ENCODE measurements at places on chromosomes 2 and 18.

DNA sequence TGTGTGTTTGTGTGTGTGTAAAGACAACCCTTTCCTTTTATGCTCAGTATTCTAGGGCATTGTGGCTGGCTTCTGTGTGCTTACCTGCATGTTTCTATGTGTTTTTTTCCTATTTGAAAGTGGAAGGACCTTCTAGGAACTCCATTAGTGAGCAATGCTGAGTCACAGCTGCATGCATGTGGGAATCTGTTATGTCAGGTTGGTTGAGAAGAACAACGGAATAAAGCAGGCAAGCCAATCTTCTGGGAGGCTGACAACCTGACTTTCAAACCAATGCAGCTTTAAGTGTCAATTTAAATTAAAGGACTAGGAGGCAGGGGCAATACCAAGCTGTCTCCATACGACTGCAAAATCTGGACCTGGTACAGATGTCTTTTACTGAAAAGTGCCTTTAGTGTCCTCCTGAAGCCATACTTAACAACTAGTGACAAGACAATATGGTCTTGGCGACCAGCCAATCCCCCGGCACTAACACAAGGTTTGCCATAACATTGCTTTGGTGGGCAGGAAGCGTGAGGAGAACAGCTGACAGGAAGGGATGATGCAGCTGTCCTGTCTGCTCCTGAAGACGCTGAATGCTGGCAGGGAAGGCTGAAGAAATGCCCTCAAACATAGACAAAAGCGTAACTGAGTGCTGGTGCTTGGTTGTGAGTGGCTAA lies 514.7 kb upstream of the CDH7 start:
- no peak for DNase-seq

DNA sequence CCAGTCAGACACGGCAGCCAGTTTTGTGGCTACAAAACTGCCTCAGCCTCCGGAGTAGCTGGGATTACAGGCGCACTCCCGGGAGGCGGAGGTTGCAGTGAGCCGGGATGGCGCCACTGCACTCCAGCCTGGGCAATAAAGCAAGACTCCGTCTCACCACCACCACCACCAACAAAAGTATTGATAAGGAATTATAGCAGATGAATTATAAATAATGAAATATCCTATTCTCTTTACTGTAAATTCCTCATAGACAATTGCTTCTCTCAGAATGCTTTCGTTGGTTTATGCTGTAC lies 1.4 kb upstream of the FAM161A start:
- peak; percentile 38 for DNase-seq

GRCh38 chr2:28338046-28338817 lies 54.4 kb upstream of the FOSL2 start:
- no peak for DNase-seq

GRCh38 chr2:203191961-203192360 lies 46.9 kb upstream of the CYP20A1 start:
- DNase-seq: no peak

DNA sequence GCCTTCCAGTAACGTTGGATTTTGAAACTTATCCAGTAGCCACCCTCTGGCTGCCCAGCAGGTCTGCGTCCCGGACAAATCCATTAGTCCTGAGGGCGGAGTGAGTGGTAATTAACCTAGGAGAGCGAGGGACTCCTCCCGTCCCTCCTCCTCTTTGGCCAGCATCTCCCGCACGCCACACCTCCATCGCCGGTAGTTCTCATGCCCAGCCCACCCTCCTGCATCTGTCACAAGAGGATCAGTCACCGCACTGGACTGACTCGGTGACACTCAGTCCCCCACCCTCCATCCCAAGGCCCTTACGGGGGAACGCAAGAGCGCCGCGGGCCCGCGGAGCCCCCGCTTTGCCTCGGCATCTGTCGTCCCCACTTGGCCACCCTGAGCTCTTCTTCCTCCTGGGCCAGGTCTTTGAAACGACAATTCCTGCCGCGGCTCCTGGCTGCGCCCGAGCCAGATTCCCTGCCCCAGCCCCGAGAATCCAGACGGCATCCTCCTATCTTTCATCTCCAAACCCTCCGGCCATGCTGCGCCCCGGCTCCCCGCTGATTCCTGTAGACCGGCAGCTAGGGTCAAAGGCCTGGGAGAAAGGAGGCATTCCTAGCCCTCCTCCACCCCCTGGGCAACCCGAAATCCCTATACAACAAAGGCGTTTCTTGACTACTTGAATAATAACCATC lies 77.5 kb downstream of the EIF2AK3 start:
- DNase-seq: no peak

DNA sequence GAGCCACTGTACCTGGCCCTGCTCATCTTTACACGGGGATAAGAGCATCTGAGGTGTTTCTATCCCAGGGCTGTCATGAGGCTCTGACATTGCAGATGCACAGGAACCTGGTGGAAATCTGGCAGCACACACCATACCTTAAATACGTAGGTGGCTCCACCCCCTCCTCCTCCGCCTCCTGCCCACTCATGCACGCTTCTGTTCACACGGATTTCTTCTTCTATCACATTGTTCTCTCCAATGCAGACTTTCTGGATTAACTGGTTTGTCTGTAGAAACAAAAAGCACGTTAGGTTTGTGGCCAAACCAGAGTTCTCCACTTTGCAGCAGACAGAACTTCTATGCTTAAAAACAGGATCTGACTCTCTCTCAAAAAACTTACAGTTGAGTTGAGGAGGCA lies 118.2 kb downstream of the CLIP4 start:
- DNase-seq: no peak

DNA sequence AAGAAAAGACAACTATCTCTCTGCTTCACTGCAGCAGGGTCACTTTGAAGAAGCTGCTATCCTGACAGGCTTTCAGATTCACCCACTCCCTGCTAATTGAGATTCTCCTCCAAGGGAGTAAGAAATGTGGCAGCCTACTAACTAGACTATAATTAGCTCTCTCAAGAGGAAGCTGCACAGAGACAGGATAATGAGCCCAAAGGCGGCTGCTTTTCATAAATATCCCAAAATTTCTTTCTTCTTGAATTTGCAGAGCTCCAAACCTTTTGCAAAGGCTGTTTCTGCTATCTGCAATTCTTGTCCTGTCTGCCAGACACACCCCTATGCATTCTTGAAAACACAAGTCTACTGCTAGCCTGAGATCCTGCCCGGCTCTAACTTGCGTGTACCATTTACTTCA lies 54.0 kb upstream of the RNU4ATAC start:
- no peak for DNase-seq

DNA sequence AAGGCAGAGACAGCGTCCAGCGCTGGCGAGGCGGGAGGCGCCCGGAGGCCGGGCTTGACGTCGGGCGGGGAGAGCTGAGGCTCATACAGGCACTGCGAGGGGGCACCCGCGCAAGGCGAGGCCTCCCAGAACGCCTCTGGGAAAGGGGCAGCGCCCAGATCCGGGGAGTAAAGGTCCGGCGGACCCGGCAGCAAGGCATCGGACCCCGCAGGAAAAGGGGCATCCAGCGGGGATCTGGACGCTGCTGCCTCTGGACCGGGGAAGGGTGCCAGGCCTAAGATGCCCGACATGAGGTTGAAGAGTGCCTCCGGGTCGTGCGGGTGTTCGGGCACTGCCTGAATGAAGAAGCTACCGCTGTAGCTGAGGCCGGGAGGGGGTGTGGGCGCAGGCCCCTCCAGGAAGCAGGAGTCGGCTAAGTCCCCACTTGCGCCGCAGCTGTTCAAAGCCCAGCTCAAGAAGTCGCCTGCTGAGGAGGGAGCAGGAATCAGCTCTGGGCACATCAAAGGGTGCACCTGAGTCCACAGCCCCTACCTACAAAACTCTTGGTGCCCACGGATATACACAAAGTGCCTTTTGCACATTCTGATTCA lies 937 bp downstream of the EGR4 start:
- no peak for DNase-seq

DNA sequence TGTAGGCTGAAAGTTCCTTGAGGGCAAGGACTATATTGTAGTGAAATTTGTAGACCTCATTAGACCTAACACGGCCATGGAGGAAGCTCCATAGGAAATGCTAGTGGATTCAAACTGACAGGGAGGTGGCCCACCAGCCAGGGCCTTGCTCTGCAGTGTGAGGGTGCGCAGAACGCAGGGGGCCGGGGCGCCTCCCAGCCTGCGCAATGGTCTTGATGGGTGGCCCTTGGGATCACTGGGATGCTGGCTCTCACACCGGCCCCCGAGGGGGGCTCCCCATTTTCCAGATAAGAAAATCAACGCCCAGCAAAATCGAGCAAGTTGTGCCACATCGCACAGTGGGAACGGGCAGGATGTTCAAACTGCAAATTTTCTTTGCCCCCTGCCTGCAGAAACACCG lies 655.4 kb downstream of the GALR1 start:
- DNase-seq: no peak

DNA sequence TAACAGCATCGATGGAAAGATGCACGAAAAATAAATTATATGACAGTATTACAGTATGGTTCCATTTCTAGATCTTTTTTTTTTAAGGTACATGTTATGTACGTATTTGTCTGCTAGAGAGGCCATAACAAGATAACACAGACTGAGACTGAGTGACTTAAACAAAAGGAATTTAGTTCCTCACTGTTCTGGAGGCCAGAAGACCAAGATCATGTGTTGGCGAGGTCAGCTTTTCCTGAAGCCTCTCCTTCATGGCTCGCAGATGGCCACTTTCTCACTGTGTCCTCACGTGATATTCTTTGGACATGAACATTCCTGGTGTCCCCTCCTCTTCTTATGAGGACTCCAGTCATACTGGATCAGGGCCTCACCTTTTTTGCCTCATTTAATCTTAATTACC lies 177.4 kb downstream of the CAPN13 start:
- no peak for DNase-seq

GRCh38 chr2:45859682-45860081 lies 208.2 kb downstream of the PRKCE start:
- DNase-seq: no peak

DNA sequence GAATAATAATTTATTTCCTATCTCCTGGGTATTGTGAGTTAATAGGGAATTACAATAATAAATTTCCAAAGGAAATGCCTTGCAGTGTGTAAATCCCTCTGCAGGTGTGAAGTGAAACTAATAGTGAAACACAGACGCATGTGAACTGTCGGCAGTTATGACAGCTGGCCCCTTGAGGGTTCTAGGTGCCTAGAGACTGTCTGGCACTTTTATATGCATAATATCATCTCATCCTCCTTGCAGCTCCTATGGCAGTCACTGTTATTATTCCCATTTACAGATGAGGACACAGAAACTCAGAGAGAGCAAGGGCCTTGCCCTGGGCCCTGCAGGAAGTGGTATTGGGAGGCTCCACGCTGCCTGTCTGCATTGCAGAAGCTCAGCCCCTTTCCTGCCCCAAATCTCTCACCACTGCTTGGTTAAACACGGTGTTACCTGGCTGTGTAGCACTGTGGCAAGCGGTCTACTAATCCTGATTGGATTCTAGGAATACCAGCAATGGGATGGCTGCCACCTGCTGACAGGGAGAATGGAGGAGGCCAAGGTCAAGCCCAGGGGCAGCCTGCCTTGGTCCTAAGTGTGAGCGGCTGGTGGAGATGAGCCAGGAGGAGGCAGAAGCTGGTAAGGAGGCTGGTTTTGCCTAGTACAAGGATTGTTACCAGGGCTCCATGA lies 32.8 kb upstream of the ACKR3 start:
- no peak for DNase-seq
